ENCODE measurements at places on chromosomes 13 and 19.

DNA sequence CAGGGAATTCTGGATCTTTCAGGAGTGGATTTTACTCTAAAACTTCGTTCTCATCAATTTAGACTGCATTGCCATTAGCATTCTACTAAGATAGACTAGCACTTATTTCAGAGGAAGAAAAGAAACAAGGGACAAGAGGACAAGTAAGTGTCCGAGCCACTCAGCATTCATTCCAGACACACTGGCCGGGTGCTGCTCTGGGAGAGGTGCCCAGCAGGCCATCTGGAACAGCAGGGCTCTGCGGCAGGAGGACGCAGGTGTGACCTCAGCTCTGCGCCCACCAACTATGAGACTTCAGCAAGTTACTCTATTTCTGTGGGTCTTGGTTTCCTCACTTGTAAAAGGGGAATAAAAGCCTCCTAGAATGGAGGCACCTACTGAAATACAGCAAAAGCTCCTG, 4.2 kb downstream of the EPS15L1 start:
- no peak for DNase-seq

- no peak for DNase-seq
These were observed 177.3 kb upstream of the KL start for GRCh38 chr13:32838945-32839344.

- DNase-seq = no peak
These were observed 1.8 kb downstream of the AXL start for GRCh38 chr19:41220811-41221210.

GRCh38 chr13:63024458-63024857, 1608.8 kb upstream of the PCDH20 start:
- DNase-seq = no peak

GRCh38 chr19:56066152-56067023, 54.7 kb downstream of the ZNF787 start:
- peak; percentile 55 for DNase-seq

- no peak for DNase-seq
These were observed 137.5 kb downstream of the SLITRK6 start for GRCh38 chr13:85661675-85662074.

GRCh38 chr13:94859278-94859691, 146.9 kb upstream of the SOX21 start:
- DNase-seq = no peak

DNA sequence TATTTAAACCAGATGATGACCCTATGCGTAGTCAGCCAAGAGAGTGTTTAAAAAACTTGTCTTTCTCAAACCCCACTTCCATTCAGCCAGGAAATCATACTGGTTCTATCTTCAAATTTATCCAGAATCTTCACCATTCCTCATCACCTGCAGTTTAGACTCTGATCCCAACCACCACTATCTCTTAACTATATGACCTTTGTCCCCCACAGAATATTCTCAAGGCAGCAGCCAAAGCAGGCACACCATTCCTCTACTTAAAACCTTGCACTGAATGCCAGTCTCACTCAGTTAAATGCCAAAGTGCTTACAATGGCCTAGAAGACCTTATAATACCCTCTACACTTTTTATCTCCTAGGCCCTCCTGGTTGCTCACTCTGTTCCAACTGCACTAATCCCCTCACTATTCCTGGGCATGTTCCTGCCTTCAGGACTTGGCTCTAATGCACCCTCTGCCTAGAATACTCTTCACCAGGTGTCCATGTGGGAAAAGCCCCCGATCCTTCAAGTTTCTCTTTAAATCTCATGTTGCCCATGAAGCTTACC, 10.1 kb downstream of the SUCLA2 start:
- DNase-seq = no peak

DNA sequence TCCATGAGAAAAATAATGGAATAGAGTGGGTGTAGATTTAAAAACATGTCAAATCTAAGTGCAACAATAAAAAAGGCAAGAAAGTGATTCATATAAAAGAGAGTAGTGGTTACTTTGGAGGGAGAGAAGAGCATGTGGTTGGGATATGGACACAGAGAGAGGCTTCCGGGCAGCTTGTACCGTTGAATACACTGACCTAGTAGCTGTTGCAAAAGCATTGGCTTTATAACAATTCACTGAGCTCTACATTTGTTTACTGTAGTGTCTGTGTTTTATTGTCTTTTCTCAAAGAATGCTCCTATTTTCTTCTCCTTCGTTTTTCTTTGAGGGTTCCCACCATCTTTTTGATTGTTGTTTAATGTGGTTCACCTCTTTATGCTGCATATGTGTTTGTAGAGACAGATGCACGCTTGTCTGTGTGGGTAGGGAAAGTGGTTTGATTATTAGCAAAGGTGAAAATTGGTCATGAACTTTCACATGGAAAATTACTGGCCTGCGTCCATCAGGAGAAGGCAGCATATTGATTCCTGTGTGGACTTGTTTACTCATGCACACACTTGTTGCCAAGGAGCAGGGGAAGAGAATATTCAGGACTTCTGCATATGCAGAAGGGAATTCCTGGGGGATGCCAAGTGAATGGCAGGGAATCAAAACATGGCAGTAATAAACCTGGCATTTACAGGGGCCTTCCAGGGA, 29.9 kb upstream of the IRS2 start:
- no peak for DNase-seq

GRCh38 chr19:40416918-40417642, 3.9 kb upstream of the PRX start:
- no peak for DNase-seq

GRCh38 chr19:5042556-5042955, 73.6 kb downstream of the KDM4B start:
- DNase-seq = no peak

DNA sequence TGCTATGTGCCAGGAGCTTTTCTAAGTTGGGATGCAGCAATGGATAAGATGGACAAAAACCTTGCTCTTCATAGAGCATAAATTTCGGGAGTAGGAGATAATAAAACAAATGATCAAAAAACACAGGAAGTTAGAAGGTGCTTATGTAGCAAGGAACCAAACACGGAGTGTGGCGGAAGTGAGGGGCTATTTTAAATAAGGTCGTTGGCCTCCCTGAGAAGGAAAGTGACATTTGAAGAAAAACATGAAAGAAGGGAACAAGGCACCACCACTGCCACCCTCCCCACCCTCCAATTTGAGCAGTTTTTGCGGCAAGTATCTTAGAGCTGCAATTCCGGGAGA, 3.2 kb upstream of the GSX1 start:
- no peak for DNase-seq

DNA sequence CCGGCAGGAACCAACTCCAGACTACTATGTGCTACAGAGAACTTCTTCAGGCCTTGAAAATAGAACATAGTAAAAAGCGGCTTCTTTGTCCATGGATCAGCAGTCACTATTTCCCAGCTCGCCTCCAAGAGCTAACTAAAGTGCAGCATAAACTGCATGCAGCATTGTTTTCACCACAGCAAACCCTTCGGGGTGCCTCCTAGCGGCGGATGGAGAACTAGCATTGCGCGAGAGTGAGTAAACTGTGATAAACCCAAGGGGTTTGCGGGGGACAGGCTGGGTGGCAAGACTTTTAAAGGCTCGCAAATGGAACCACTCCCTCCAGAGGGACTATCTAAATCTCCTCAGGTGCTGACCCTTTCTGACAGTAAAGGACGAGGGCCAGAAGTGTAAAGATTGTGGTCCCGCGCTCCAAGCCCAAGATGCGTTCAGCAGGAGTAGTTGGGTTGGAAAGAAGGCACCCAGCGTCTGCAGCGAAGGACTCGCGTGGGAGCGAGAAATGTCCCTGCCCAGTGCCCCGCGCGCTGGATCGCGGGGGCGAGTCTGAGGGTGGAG, 21.5 kb upstream of the SGCG start:
- DNase-seq = no peak
